Activated T-helper 1 cell treated with anti-CD3 and anti-CD28 coated beads, Interleukin-12 subunit alpha, Interleukin-12 subunit beta, Interleukin-2, Interleukin-4 antibody, amounts not matched to agents 30 ng/mL and 10 ng/mL and 1 ng/mL, durations not matched to agents 14 hours and 24 hours and 36 hours (primary cell): ENCODE measurements at places on chromosomes 12 and 14. TPM values are rescaled to one million over a fixed set of nuclear protein-coding genes. Genes with fewer than 3 reads are reported as not detected.

Gene ANKRD33
- total RNA-seq: not detected in 2 replicates

Gene RAD9B
- total RNA-seq: 0.88 and 1.4 TPM in 2 replicates

Gene KIF26A
- total RNA-seq: 0.05 and 0.17 TPM in 2 replicates

Gene IL31
- total RNA-seq: 5.5 and 6.6 TPM in 2 replicates

Gene NYNRIN
- total RNA-seq: 0.02 TPM in 1 of 2 replicates, not detected in the other

Gene RGS6
- 2.0 and 2.4 TPM in 2 replicates for total RNA-seq

Gene PHETA1
- 2.7 and 4.2 TPM in 2 replicates for total RNA-seq

Gene DCN
- not detected in 2 replicates for total RNA-seq

Gene ACOT6
- not detected in 2 replicates for total RNA-seq

Gene GALNT6
- total RNA-seq: 11.9 and 12.4 TPM in 2 replicates

Gene NID2
- total RNA-seq: 0.16 and 0.34 TPM in 2 replicates

Gene RDH5
- total RNA-seq: 4.2 and 6.7 TPM in 2 replicates

Gene APOF
- not detected in 2 replicates for total RNA-seq
